Type B pancreatic cell (in vitro differentiated cells): ENCODE measurements at places on chromosomes 1 and 21. TPM values are rescaled to one million over a fixed set of nuclear protein-coding genes. Genes with fewer than 3 reads are reported as not detected.

The MFSD2A gene
- 6.1 and 7.3 TPM in 2 replicates for total RNA-seq

DNA sequence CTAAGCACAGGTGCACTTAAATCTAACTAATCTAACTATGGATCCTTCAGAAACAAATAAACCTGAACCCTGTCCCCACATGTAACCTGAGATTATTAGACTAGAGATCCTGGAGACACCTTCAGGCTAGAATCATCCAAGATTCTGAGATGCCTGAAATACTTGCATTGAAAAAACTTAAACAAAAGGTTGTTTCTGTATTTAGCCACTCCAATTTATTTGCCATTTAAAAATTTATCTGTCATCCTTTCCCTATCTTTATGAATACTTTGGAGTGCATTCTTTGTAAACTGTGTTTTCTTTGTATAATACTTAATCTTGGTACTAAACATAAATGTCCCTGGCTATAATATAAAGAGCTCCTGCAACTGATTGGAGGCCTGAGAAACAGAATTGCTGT lies 270.7 kb downstream of the NCAM2 start:
- DNase-seq = no peak

DNA sequence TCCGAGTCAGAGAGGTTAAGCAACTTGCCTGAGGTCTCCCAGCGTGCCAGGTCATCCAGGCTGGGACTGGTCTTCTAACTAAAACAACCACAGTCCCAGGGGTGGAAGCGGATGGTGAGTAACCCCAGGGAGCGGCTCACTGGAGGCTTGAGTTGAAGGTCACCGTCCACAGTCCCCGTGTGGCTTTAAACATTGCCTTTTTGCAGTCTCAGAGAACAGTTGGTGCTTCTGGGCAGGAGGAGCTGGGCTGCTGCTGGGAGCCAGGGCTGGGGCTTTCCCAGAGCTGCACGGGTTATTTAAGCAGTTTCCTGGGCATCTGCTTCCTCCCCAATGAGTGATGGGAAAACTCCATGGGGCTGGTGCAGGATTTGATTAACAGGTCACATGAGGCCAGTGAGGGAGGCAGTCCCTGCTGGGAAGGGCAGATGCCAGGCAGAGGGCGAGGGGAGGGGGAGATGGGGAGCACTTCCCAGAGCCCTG lies 12.3 kb downstream of the ARHGEF10L start:
- no peak for DNase-seq

DNA sequence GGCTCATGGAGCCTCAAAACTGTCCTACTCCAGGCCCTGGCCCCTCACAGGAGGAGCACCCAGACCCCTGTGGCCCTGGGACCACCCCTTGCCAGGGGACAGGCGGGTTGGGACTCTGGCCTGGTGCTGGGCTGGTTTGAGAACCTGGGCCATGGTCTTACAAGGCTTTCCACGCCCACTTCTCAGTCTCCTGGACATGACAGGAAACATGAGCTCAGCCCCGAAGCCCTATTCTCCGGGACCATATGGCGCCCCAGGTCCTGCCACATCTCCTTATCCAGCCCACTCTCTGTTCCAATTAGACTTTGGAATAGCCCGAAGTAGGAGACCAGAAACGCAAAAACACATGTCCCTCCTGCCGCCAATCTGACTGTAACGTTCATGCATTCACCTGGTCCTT lies 47.9 kb downstream of the KCNAB2 start:
- no peak for DNase-seq

GRCh38 chr1:221099747-221100595 lies 220.7 kb downstream of the HLX start:
- no peak for DNase-seq

DNA sequence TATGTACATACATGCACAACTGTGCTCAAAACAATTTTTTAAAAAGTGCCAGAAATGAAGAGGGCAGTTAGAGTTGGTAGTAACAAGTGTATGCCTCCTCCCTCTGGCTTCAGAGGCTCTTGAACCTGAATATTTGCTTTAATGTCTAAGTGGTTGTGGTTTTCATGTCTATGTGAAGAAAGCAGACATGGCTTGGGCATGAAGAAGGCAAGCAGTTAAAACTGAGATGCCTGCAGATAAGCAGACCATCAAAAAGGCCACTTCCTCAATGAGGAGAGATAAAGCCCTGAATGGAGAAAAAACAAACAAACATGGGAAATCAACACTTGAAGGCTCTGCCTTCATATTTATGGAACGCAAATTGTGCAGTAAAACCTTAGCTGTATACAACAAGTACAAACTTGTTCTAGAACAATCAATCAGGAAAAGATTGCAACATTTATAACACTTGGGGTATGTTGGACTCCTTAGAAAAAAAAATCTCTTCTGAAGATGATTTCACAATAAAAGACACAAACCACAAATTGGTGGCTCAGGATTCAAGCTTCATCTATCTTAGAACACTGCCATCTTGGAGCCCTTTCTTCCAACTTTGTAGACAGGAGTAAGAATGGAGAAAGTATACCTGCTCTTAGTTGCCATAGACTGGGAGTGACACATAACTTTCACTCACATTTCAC lies 52.7 kb upstream of the PLA2G4A start:
- no peak for DNase-seq

- no peak for DNase-seq
Observed at GRCh38 chr1:54699936-54700525, 15.6 kb upstream of the TTC4 start.

GRCh38 chr1:11194407-11195176 lies 5.4 kb downstream of the ANGPTL7 start:
- no peak for DNase-seq

- DNase-seq = no peak
Observed at GRCh38 chr1:232385221-232385620, 244.7 kb downstream of the SIPA1L2 start.

DNA sequence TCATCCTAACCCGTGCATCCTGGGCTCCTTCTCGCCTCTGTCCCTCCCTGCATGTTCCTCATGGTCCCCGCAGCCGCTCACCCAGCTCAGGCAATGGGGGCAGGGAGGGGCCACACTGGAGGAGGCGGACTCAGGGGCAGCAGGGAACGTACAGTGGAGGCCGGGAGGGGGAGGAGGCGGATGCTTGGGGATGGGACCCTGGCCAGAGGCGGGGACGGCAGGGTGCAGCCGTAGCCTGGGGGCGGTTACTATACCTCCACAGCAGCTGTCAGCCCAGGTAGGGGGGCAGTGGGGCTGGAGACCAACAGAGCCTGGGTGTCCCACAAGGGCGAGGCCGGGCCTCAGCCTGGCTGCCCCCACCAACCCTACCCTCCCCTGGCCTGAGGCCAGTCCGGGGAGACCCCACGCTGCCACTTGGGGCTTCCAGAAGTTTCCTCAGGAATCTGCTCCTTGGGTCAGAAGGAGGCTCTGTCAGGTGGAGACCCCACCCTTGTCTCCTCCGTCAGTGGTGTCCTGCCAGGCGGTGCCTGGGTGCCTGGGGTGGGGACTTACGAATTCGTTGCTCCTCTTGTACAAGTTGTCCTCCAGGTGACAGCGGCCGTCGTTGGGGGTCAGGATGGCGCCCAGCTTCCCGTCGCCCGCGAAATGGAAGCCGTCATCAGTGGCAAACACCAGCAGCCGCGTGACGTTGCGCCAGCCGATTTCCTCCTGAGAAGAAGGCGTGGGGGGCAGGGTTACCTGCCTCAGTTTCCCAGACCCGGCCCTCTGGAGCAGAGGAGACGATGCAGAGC lies 20.7 kb downstream of the ITGB2 start:
- DNase-seq = no peak

DNA sequence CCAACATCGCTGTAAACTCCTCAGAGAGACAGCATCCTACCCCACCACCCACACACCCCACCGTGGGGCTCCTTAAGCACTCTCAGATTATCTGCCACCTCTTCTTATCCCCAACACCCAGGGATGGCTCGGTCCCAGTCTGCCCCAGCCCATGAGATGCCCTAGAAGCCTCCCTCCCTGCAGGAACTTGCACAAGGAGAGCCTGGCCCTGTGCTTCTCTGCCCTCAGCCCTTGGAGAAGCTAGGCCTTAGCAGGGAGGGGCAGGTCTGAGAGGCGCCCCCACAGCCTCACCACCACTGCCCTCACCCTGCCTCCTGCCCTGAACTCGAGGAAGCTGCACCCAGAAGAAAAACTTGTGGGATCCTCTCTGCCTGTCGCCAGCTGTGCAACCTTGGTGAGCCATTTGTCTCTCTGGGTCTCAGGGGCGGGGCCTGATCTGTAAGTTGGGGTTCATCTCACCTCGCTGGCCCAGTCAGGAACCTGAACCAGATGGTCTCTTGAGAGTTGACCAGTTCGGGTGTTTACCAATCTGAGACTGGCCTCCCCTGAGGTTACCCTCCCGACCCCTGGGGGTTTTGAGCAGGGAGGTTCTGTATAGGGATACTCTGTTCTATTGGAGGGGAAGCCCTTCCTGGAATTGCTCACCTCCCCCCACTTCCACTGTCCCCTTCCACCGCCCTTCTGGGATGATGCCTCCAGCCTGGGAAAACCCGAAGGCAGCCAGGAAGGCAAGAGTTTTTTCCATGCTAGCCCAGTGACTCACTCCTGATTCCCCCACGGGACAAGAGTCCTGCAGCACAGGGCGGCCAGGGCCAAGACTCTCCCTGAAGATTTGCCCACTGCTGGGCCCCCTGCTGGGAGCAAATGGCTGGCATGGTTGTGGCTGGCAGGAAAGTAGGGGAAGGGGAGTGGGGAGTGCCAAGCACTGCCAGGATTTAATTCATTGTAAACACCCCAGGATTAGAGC lies at the start of gene S100A3:
Gene S100A3, minus strand, starts transcription at position 537 of the 967 bp plus-strand sequence. CDS start 773 bp downstream, outside the sequence.
- no peak for DNase-seq

The CPT2 gene
- total RNA-seq = 26.8 and 28.2 TPM in 2 replicates
